ENCODE measurements at places on chromosomes 3 and 15.

DNA sequence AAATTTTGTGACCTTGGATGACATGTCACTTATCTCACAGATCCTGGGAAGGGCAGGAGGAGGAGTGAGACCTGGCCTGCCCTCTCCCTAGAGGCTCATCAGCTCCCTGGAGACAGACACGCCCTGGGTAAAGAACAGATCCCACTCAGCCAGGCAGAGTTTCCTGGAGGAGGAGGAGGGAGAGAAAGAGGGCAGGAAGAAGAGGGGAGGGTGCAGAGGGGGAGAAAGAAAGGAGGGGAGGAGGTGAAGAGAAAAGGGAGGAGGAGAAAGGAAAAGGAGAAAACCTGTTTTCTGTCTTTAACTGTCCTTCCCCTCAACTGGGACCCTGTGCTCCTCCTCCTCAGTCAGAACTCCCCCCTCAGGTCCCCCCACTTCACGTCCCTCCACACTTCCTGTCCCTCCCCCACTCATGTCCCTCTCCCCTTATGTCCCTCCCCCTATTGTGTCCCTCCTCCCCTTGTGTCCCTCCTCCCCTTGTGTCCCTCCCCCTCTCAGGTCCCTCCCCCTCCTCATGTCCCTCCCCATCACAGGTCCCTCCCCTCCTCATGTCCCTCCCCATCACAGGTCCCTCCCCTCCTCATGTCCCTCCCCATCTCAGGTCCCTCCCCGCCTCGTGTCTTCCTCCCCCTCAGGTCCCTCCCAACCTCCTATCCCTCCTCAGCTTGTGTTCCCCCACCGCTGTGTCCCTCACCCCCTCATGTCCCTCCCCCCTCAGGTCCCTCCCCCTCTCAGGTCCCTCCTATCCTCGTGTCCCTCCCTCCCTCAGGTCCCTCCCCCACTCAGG, 52.3 kb upstream of the CGNL1 start:
- DNase-seq = no peak

DNA sequence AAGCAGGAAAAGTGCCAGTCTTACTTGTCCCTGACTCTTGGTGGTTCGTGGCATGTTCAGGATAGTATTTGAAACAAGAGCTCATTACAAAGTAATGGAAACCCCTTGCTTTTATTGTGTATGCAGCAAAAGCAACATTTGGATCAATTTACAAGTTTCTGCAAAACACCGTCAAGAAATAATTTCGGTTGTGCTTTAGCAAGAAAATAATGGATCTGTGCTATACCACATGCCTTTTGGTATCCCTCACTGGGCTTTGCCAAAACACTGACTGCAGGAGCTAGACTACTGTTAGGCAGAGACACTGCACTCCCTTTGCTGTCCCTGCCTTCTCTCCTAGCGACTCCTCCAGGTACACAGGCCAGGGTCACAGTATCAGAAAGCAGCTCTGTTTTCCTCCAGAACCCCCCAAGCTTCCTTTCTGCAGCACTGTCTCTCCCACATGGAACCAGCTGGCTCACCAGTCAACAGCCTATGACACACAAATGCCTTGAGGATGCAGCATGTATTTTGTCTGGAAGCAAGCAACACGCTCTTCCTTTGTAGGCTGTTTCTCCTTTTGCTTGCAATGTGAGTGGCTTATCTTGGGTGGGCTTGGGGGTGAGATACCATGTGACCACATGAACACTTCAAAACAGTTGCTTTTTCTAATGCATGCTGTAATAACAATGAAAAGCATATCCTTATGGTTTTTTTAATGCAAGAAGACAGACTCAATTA, 111.4 kb downstream of the PGPEP1L start:
- no peak for DNase-seq

DNA sequence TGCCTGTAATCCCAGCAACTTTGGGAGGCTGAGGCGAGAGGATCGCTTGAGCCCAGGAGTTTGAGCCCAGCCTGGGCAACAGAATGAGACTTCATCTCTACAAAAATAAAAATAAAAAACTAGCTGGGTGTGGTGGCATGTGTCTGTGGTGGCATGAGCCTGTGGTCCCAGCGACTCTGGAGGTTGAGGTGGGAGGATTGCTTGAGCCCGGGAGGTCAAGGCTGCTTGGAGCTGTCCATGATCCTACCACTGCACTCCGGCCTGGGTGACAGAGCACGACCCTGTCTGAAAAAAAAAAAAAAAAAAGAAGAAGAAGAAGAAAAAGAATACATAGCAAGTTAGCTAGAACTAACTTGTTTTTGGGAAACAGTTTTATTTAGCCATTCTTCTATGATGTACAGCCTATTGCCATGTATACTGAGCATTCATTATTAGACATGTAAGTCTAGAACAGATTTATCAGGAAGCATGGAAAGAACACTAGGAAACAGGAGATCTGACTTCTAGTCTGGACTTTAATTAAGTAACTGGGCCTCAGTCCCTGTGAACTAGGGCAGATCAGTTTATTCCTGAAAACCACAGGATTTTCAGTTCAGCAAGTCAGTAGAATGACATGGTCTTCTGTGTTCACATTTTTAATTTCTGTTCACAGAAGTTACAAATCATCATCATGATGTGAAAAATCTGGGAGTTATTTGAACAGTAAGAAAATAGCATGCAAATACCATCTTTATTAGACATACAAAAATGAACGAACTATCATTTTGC, 65.5 kb downstream of the KAT2B start:
- DNase-seq = no peak

GRCh38 chr3:104040896-104041295, 1325.8 kb upstream of the ALCAM start:
- DNase-seq = no peak

- no peak for DNase-seq
Observed at GRCh38 chr15:81400640-81401236, 26.7 kb upstream of the TMC3 start.

- peak; percentile 39 for DNase-seq
Observed at GRCh38 chr15:78055919-78056713, 21.4 kb downstream of the TBC1D2B start.

DNA sequence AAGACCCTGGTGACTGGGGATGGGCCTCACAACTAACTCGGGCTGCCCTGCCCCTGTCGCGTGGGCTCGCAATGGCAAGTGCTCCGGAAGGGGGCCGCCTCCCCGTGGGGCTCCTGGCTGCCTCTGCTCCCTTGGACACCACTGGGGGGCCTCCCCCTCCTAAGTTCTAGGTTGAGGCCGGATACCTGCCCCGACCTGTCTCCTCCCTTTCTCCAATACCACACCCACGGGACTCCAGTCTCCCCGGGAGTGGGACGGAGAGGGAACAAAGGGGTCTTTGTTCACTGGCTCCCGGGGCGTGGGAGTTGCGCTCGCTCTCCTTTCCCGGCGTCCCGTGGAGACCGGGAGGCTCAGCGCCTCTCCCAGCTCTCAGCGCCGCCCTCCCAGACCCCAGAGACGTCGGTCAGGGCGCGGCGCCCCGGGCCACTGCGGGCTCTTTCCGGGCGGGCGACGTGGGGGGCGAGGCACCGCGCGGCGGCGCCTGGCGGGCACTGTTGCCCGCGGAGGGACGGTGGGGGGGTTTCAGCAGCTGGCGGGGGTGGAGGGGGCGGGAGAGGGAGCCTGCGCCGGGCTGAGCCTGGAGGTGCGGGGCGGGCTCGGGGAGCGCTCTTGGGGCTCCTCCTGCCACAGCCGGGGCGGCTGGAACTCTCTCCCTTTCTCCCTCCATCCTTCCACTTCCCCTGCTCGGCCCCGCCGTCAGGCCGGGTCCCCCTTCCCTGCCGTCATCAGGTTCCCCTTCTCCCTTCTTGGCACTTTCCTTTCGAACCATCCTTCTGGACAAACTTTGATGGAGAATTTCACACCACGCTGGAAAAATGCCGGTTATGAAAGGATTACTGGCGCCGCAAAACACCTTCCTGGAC, at the start of gene KCNH8:
Gene KCNH8, plus strand, starts transcription at position 606 of the 863 bp plus-strand sequence. Its CDS starts 210 bp downstream, at position 816.
- DNase-seq = no peak

- no peak for DNase-seq
Observed at GRCh38 chr3:71659864-71660591, 65.2 kb downstream of the EIF4E3 start.

DNA sequence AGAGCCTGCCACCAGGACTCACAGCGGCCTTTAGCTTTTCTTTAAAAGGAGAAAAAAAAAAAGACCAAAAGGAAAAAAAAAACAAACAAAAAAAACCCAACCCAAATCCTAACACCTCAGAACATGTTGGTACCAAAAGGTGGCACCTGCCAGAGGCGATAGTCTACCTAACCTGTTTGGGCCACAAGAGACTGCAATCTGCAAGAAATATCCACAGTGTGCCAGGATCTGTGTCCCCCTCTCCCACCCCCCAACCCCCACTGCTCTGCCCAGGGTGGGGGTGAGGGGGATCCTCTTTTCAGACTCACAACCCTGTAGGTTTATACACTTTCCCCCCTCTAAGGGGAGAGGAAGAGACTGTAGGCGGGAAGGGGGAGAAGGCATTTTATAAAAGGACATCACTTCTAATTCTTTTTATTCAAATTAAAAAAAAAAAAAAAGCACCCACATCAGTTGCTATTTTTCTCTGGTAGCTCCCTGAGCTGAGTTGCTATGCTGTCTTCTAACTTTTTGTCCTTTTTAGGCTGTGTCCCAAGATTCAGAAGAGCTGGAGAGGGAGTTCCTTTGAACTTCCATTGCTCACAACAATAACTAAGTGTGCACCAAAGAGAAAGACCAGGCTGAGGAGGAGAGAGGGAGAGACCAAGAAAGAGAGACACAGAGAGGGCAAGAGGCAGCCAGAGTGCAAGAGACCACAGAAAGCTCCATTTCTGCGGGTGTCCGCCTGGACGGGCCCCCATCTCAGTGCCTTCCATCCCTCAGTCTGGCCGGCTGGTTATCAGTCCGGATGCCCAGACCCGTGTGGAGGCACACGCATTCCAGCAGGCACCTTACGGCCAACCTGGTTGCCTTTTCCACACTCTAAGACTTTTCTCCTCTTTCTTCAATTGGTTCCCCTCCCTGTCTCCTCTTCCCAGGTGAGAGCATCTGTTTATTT, 48.9 kb downstream of the TLE3 start:
- no peak for DNase-seq

DNA sequence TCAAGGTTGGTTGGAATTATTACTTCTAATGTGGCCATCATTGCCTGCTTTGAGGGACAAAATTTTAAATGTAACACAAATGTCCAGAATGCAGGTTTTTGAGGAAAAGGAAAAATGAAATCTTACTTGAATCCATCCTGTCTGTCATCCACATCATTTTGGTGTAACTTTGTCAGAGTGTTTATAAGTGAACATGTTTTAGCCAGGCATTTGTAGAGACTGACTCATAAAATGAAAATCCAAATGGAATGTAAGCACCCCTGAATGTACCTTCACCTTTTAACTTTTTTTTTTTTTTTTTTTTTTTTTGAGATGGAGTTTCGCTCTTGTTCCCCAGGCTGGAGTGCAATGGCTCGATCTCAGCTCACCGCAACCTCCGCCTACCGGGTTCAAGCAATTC, 141.8 kb upstream of the BNIP2 start:
- DNase-seq = no peak

- no peak for DNase-seq
Observed at GRCh38 chr3:122727766-122728165, 47.1 kb downstream of the PARP14 start.

- DNase-seq = no peak
Observed at GRCh38 chr3:191253089-191253799, 54.2 kb downstream of the OSTN start.

GRCh38 chr3:134965865-134966481, 170.9 kb downstream of the EPHB1 start:
- DNase-seq = no peak

- DNase-seq = no peak
Observed at GRCh38 chr15:56532721-56533460, 68.0 kb upstream of the MNS1 start.

- no peak for DNase-seq
Observed at GRCh38 chr3:24843955-24844354, 349.3 kb upstream of the THRB start.

Measured in left cardiac atrium (tissue), 4 donors.